CD8-positive, alpha-beta T cell (primary cell): ENCODE measurements at places on chromosomes 1 and 21.

- no peak for DNase-seq
Measured at GRCh38 chr1:80988926-80989325, 811.8 kb upstream of the ADGRL2 start.

GRCh38 chr1:198829944-198830343 lies 191.1 kb downstream of the PTPRC start:
- DNase-seq, result no peak

DNA sequence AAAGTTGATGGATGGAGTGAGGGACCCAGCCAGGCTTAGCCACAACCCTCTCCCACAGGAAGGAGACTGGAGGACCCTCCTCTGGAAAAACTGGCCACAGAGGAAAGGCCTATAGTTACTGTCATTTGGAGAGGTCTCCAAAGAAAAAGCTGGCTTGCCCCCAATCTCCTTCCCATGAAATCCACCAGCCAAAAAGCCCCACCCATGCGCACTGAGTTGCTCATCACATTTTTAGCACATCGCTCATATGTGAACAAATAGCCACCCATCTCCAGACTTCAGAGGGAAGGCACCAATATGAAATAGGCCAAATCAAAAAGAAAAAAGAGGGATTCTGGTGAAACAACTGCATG lies 36.9 kb upstream of the QSOX1 start:
- no peak for DNase-seq

DNA sequence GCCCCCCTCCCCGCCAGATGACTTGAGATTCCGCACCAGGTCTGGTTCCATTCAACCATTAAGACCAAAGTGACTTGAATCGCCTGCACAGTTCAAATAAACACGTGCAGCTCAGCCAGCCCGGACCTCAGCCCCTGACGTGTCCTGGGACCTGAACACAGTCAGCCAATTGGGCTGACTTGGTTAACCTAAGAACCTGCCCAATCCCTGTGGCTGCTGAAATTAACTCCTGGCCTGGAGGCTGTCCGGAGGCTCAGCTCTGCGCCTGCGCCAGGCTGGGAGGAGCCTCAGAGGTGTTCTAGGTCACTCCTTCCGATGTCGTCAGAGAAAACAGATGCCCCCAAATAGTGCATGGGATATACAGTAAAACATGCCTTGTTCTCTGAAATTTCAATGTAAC lies 73.4 kb downstream of the SCCPDH start:
- no peak for DNase-seq

DNA sequence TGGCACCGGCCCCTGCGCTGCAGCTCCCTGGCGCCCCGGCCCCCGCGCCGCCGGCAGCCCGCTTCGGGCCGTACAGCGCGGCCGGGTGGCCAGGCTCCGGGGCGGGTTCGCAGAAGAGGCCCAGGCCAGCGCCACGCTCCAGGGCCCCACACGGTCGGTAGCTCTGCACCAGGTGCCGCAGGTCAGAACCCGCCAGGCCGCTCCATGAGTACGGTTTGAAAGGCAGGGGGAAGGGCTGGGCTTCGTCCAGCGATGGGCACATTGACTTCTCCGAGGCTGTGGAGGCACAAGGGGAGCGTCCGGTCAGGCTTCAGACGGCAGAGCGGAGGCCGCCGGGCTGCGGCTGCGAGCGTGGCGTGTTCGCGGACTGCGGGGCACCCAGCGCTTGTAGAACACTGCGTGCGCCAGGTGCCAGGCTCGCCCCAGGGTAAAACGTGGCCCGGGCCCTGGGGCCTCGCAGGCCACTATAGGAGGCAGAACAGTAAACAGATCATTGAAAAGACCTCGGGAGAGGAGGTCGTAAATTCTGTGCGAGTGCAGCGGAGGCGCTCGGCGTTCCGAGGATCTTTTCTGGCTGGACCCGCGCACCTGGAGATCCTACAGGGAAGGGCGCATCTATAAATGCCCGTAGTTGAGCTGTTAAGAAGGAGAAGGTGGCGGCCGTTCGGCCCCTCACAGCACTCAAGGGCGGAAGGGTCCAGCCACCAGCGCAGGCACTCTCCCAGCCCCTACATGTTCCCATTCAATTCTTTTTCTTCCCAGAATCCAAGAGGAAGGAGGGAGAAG lies 5.7 kb downstream of the GFI1 start:
- no peak for DNase-seq

- peak; percentile 35 for DNase-seq
Measured at GRCh38 chr1:10525208-10525607, 50.5 kb downstream of the PEX14 start.

- no peak for DNase-seq
Measured at GRCh38 chr21:31875496-31876015, 2.7 kb downstream of the HUNK start.

DNA sequence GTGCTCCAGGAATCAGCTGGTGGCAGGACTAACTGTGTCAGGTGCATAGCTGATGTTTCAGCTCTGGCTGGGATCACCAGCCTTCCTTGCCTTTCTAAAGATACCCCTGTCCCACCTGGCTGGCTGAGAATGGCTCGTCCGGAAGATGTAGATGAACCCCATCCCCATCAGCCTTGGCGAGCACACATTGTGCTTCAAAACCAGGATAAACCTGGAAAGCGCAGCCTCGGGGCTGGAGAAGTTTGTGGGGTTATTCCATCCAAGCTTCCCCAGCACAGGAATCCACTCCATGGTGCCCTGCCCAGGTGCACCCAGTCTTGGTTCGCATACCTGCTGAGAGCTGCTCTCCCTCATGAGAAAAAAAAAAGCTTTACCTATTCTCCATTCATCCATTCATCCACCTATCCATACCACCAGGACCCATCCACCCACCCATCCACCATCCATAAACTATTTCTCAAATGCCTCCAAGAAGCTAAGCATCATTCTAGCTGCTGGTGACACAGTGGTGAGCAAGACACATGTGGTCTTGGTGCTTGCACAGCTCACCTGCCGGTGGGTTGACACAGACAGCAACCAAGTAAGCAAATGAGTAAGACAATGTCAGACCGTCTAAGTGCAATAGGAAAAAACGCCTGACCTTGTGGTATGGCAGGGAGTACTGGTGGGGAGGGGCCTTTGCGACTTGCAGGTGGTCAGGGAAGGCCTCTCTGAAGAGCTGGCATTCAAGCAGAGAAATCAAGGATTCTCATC lies 94.0 kb downstream of the DMRTB1 start:
- no peak for DNase-seq

- no peak for DNase-seq
Measured at GRCh38 chr1:71940261-71940660, 342.1 kb downstream of the NEGR1 start.

- no peak for DNase-seq
Measured at GRCh38 chr1:52364235-52364839, 1.7 kb downstream of the CC2D1B start.

GRCh38 chr1:32939655-32940371 lies 24.8 kb downstream of the RNF19B start:
- DNase-seq, result no peak

DNA sequence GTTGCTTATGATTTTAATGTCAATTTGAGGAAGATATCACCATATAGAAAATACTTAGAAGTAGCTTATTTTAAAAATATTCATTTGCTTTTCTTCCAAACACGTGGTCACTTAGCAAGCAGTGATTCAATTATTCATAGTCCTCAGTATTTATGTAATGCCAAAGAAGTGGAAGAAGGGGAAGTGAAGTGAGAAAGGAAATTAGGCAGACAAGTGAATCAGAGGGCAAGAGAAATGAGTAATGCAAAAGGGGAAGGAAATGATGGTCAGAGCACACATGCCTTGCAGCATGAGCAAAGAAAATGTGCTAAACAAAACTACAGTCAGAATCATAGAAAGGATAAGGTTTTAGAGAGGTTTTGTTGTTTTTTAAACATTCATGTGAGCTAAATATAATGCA lies 31.8 kb downstream of the SDCCAG8 start:
- DNase-seq, result no peak

GRCh38 chr1:153768316-153769181 lies 6.7 kb upstream of the SLC27A3 start:
- no peak for DNase-seq

DNA sequence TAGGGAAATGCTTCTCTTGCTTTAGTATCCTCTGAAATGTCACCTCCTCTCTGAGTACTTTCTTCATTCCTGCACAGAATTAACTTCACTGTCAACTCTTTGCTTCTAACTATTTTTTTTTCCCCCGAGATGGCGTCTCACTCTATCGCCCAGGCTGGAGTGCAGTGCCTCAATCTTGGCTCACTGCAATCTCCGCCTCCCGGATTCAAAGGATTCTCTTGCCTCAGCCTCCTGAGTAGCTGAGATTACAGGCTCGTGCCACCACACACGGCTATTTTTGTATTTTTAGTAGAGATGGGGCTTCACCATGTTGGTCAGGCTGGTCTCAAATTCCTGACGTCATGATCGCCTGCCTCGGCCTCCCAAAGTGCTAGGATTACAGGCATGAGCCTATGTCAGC lies 1.4 kb upstream of the PLPP3 start:
- DNase-seq, result no peak

DNA sequence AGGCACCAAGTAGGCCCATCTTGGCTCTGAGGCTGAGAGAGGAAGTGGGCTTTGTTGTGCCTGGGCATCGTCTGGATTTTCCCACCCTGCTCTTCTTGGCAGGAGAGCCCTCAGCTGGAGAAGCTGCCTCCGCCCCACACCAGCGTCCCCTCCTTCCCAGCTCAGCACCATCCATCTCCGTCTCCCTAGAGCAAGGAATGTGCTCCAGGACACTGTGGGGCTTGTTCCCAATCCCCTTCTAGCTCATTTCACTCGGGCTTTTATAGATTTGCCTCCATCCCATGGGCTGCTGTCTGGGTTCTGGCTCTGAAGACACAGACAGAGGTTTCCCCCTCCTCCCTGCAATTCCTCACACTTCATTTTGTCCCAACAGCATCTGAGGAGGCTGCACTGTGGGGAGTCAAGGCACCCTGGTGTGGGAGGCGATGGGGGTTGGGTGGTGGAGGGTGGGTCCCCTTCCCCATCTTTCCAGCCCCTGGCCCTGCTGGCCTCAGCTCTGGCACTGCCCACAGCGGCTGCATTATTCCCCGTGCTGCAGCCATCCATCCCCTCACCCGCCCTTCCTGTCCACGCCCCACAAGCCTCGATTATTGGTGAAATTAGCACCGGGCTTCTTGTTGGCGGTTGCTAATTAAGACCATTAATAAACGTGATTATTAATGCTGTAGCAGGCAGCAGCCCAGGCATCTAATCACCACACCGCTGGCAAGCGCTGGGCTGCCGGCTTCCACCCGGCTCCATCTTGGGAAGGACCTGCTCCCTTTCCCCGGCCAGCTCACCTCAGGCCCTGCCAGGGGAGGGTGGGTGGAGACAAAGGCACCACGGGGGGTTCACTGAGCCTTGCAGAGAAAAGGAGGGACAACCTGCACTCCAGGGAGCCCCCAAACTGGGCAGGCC lies 21.7 kb downstream of the RHBG start:
- DNase-seq, result no peak

DNA sequence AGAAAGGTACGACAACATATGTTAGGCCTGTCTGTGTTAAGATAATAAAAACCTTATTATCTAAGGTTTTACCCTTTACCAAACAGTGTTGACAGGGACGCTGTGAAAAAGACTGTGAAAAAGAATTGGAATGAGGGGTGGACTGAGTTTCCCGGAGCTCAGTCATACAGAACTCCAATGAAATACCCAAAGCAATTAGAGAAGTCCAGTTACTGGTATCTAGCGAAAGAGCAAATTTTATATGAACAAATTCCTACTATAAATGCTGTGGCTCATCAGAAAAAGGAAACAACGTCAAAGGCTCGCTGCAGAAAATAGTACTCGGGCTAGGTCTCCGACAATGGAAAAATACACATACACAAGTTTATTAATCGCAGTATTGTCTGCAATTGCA lies 708 bp upstream of the RBBP5 start:
- no peak for DNase-seq

GRCh38 chr1:228457017-228457395 lies 30.2 kb upstream of the RNF187 start:
- DNase-seq, result no peak

DNA sequence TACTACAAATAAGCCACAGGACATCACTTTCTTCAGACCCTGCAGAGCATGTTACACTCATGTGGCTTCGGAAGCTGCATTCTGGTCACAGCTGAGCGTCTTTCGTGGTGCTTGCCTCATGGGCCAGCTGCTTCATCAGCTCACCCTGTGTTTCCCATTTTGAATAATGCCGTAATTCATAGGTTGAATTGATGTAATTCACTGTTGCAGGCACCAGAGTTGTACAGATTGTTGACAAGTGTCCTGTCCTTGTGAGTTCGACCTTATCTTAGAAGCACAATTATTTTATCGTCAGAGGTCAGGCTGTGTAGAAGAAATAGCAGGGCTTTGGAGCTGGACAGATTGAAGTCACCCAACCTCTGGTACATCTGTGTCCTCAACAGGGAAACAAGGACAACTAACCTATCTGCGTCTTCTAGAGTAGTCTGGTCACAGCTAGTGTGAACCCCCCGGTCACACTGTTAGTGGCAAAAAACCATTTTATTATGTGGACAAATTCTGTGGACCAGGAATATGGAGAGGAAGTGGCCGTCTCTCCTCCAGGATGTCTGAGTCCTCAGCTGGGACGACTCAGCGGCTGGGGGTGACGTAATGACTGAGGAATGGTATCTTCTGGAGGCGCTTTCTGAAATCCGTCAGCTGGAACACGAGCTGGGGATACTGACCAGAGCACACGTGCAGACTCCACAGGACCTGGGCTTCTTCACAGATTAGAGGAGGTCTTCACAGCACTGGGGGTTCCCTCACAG lies 17.8 kb downstream of the PKNOX1 start:
- DNase-seq, result no peak

DNA sequence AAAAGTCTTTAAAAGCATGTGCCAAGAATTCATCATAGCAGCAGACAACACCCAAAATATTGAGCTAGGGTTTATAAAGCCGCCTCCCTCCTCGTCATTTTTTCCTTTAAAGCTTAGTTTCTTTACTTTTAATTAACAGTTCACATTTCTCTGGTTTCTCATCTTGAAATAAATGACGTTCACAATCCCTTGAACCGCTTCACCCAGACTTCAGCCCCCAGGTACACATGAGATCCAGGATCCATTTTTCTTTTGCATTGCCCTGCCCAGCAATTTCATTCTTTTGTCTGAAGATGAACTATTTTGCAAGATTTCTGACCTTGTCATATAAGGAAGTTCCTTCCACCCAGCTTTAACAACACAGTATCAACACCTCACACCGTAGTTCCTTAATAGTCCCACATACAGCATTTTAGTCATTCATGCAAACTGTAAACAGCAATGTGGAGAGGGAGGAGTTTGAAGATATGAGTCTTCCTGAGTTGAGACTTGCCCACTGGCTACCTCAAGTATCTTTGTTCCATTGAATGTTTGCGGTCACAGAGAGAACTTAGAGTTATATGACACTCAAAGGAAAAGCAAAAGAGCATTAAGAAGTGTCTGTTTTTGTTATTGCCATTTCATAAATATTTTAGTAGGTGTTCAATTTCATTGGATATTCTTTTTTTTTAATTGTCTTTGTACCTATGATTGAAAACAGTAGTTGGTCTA lies 35.3 kb upstream of the CACYBP start:
- DNase-seq, result no peak
